ENCODE measurements at places on chromosomes 5 and 9. TPM values are rescaled to one million over a fixed set of nuclear protein-coding genes. Genes with fewer than 3 reads are reported as not detected.

PCDHGA6 gene
- total RNA-seq: 13.2 TPM

DIRAS2 gene
- 96.6 TPM for total RNA-seq

NUTM2F gene
- total RNA-seq: not detected

SPATA31C1 gene
- total RNA-seq: not detected

SVEP1 gene
- total RNA-seq: 27.3 TPM

RANBP3L gene
- total RNA-seq: 2.0 TPM

DPP7 gene
- 37.5 TPM for total RNA-seq

NR5A1 gene
- not detected for total RNA-seq

PLAC8L1 gene
- total RNA-seq: not detected

SOX30 gene
- total RNA-seq: 0.16 TPM

PCDHA11 gene
- total RNA-seq: 8.9 TPM

CNTNAP3B gene
- total RNA-seq: 39.9 TPM

EIF4E1B gene
- total RNA-seq: 0.55 TPM

IFNA21 gene
- total RNA-seq: not detected

SMIM33 gene
- total RNA-seq: not detected

RNF180 gene
- 43.2 TPM for total RNA-seq

SH3TC2 gene
- 19.6 TPM for total RNA-seq

IL9 gene
- not detected for total RNA-seq

PPIP5K2 gene
- total RNA-seq: 129 TPM

LURAP1L gene
- total RNA-seq: 32.5 TPM

GHR gene
- total RNA-seq: 12.9 TPM

ISL1 gene
- 29.4 TPM for total RNA-seq

BARHL1 gene
- total RNA-seq: not detected

SOHLH1 gene
- total RNA-seq: 0.99 TPM

SLCO6A1 gene
- not detected for total RNA-seq

DRD1 gene
- total RNA-seq: 6.8 TPM

RELL2 gene
- total RNA-seq: 4.0 TPM

LRRC26 gene
- total RNA-seq: 1.7 TPM

PCDHB15 gene
- 14.5 TPM for total RNA-seq

LEAP2 gene
- total RNA-seq: 1.1 TPM

P4HA2 gene
- total RNA-seq: 61.8 TPM

LCN10 gene
- 1.4 TPM for total RNA-seq

GABRA1 gene
- 16.5 TPM for total RNA-seq

CAMK2A gene
- total RNA-seq: 3.8 TPM

TSSK1B gene
- total RNA-seq: 0.38 TPM

EIF4EBP3 gene
- total RNA-seq: 5.6 TPM

BSPRY gene
- total RNA-seq: 7.5 TPM

GCNT4 gene
- 0.71 TPM for total RNA-seq

VCAN gene
- total RNA-seq: 308 TPM

PRRX2 gene
- total RNA-seq: 7.9 TPM

SH3PXD2B gene
- 22.8 TPM for total RNA-seq

CDKN2A gene
- total RNA-seq: 0.82 TPM

RC3H2 gene
- 77.6 TPM for total RNA-seq

FBP2 gene
- 1.0 TPM for total RNA-seq

ADRA1B gene
- 1.8 TPM for total RNA-seq

TARS1 gene
- total RNA-seq: 144 TPM

RAB3C gene
- total RNA-seq: 14.0 TPM

TICAM2 gene
- 2.4 TPM for total RNA-seq

INSYN2B gene
- 0.49 TPM for total RNA-seq

MTMR12 gene
- total RNA-seq: 35.6 TPM

Data from camera-type eye (tissue), 1 donor.